ENCODE measurements at places on chromosomes 12 and 14. TPM values are rescaled to one million over a fixed set of nuclear protein-coding genes. Genes with fewer than 3 reads are reported as not detected.

The ASPG gene
- 0.24 TPM for total RNA-seq

The CLEC1A gene
- 42.5 TPM for total RNA-seq

The LIN52 gene
- total RNA-seq, result 11.6 TPM

The CAPZA3 gene
- total RNA-seq, result not detected

The DNAH10 gene
- 0.47 TPM for total RNA-seq

The COX8C gene
- total RNA-seq, result not detected
